NCI-H510A (cell line): ENCODE measurements at places on chromosomes 12 and 14.

GRCh38 chr14:78424311-78424710, 254.1 kb downstream of the NRXN3 start:
- DNase-seq, result no peak

- no peak for DNase-seq
These were observed 73.2 kb downstream of the DCAF5 start for GRCh38 chr14:69079747-69080146.

GRCh38 chr14:103734081-103734888, 18.7 kb downstream of the ZFYVE21 start:
- no peak for DNase-seq

DNA sequence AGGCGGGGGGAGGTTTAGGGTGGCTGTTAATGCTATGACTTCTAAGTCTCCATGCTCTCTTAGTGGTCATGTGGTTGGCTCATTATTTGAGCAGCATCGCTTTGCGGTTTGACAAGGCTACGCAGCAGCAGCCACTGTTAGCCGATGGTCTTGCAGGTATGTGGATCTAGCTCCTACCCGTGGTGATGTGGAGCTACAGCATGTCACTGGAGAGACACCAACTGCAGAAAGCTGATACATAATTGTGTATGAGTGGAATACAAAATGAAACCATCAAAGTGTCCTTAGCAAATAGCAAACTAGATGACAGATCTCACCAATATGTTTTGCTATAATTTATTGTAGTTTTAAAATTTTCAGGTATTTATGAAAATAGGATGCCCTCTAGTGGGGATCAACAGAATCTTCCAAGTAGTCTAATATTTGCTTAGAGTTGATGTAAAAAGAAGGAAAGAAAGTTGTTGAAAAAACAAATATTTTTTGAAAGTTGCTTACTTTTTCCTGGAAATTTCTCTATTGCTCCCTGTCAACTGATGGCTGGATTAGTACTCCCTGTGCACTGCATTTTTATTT, 94.9 kb downstream of the NAV3 start:
- DNase-seq, result peak; percentile 88

- DNase-seq, result no peak
These were observed 20.9 kb upstream of the NUDT14 start for GRCh38 chr14:105201925-105202513.

DNA sequence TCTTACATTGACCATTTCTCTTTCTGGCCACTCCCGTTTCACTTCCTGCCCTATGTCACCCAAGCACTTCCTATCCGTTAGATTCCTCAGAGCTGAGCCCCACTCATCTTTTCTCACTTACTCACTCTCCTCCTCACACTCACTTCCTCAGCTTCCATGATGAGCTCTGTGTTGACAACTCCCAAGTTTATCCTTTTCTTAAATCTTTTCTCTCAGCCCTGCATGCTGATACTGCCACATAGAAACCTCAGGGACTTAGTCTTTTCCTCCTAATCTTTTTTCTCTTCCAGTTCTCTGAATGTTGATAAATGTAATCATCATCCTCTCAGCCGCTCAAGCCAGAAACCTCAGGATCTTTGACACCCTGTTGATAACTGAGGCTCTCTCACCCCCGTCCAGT, 99.6 kb downstream of the ANO6 start:
- no peak for DNase-seq

- no peak for DNase-seq
These were observed 9.3 kb downstream of the TNFAIP2 start for GRCh38 chr14:103132381-103133209.

DNA sequence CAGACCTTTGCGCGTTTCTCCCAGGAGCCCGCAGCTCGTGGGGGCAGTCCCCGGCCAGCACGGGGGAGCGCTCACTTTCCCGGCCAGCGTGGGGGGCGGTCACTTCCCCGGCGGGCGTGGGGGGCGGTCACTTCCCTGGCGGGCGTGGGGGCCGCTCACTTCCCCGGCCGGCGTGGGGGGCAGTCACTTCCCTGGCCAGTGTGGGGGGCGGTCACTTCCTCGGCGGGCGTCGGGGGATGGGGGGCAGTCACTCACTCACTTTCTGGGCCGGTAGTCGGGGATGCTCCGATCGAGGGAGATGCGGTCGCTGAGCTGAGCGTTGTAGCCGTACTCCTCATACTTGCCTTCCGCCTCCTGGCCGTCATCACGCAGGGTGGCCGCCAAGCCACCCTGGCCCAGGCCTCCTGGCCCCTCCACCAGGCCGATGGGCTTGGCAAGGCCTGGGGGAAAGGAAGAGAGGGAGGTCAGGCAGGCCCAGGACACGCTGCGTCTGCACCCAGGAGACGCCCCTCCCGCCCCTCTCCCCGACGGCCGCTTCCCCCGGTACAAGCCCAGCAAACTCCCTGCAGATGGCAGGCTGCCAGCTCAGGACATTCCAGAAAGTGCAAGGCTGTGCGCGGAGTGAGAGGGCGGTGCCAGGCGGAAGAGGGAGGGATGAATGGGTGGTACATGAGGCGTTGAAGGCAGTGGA, 43.3 kb downstream of the GALNT9 start:
- DNase-seq, result no peak

DNA sequence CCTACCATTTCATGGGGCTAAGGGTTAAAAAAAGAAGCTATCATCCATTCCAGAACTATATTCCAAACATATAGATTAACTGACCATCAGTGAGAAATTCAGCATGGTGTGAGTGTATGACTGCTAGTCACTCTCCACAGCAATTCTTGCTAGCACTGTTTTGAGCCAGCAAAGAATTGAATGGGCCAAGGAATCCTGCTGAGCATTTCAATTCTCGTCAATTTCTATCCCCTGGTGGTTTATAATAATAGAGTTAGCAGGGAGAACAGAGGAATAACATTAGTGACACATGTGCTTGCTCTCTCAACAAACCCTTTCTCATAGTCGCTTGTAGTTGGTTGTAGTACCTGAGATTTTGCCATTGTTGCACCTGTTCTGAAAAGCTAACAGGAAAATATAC, 7.2 kb downstream of the MBIP start:
- no peak for DNase-seq

DNA sequence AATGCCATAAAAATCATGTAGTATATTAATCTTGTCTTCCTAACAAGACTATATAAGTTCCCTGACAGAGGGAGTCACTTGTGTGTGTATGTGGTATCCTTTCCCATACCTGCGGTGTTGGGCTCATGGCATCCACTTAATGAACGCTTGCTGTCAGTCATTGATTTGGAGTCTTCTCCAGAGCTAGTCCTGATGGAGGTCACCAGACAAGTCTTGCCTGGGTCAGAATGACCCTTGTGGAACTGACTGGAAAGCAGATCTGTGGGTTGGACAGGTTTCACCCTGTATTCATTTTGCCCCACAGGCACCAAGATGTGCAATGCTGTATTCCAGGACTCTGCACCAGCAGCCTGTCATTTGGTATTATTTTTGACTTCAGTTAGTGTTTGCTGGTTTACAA, 27.3 kb upstream of the WNK1 start:
- DNase-seq, result no peak

DNA sequence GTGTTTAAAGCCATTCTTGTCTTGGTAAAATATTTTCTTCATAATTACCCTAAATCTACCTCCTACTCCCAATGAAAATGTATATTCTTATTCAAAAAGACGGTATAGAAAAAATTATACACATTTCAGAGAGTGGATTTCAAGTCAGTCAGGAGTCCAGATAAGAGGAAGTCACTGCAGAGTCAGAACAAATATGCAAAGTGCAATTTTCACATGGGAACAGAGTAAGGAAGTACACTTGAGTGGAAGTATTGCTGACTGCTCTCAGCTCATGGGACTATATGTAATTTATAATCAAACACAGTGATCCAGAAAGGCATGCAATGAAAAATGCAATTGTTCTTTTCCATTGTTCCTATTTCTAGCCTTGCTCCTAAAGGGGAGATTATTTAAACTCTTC, 1128.0 kb downstream of the AACS start:
- no peak for DNase-seq

GRCh38 chr12:15497671-15498292, 175.5 kb downstream of the PTPRO start:
- no peak for DNase-seq

DNA sequence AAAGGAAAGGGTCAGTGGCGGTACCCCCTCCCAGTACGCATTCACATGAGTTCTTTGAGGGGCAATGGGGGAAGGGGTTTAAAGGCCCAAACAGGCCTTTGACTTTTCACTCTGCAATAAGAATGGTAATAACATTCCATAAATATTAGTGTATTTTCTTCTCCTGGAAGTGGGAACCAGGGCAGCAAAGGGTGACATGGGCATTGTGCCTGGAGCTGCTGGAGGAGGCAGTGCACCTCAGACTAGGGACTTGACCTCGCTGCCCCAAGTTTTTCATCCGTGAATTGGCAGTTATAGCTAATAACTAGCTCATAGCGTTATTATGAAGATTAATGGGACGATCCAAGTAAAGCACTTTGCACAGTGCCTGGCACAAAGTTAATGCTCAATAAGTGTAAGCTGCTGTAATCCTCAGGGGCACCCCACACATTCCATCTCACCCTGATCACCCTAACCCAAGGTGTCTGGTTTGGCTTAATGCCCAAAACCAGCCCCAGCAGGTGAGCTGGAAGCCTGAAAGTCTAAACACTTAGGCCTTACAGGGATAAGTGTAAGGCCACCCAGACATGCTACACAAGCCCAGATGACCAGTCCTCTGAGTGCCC, 2.8 kb upstream of the KCNH3 start:
- DNase-seq, result no peak

DNA sequence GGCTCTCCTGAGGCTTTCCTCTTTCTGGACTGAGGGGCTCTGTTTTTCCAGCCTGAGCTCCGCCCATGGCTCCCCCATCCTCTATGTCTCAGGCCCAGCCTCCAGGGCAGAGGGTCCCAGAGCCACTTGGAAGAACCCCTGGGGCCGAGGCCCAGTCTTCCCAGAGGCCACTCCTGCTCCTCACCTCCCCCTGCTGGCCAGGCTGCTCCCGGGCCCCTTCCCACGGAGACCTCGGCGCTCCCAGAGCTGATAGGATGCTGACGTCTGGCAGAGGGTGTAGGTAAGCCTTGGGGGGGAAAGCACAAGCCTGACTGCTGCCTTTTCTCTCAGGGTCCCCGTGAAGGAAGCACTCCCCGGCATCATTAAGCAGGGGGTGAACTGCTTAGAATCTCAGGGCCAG, 51.4 kb downstream of the ERH start:
- no peak for DNase-seq

GRCh38 chr12:3311027-3311402, 180.0 kb upstream of the PRMT8 start:
- peak; percentile 85 for DNase-seq

DNA sequence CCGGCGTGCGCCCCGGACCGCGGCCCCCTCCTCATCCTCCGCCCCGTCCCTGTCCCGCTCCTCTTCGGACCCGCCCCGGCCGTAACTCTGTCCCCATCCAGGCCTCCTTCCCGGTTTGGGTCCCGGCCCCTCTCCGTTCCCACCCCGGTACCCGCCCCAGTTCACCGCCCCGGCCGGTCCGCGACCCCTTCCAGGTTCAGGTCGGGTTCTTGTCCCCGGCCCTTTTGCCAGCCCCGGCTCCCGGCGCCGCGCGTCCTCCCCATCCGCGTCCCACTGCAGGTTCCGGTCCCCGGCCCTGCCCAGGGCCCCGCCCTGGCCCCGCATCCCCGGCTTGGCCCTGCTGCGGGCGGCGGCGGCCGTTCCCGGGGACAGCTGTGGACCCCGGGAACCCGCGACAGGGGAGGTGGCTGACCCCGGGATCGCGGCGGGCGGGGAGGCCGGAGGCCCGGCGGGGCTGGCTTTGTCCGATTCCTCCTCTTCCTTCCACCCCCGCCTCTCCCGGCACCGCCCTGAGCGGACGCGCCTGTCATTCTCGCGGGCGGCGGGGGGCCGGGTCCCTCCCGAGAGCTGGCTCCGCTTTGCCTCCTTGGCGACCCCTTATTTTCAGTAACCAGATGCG, 601 bp downstream of the KLC1 start:
- peak; percentile 13 for DNase-seq

GRCh38 chr12:106251631-106252455, 4.0 kb upstream of the CKAP4 start:
- DNase-seq, result no peak

DNA sequence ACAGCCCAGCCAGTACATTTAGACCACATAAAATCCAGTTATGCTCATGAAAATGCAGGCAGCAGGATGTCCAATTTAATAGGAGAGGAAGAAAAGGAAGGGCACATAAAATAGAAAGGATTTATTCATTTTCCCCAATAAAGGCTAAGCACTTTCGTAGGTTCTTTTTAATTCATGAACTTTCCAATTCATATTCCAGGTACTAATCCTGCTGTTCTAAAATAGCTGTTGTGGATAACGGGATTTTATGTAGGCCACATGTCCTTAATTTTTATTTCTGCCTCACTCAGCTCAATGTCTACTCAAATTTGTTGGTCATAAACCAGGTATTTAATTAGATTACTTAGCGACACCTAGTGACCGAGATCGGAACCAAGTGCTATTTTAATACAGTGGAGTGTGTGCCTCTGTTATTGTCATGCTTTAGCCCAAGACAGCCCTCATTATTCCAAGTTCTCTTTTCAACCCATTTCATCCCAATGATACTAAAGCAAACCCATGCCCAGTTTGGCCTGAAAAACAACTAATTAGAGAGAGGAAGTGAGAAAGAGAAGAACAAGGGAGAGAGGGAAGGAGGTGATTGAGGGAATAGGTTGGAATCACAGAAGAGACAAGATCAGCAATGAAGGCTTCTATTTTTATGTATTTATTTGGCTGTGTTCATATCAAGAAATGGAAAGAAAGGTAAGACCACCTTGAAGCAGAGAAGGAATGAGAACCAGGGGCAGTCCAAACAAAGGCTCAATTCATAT, 45.9 kb upstream of the IFNG-AS1 start:
- peak; percentile 49 for DNase-seq

DNA sequence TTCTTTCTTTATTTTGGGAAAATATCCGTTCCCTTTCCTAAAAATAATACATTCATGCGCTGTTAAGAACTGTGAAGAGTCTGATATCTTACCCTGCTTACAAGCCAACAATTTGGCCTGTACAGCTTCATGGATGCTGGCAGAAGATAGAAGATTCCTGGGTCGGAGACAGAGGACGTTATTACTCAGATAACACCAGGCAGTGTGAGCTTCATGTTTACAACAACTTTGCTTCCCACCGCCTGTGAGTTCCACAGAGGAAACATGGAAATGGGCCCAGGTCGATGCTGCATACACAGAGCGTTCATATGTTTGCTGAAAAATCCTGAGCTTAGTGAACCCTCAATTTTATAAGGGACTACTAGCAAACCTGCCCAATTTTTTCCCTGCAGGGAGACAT, 705.6 kb upstream of the SEL1L start:
- no peak for DNase-seq

GRCh38 chr12:1846421-1847405, 26.3 kb downstream of the LRTM2 start:
- no peak for DNase-seq

- DNase-seq, result no peak
These were observed 60.7 kb downstream of the MSRB3 start for GRCh38 chr12:65339161-65339560.

DNA sequence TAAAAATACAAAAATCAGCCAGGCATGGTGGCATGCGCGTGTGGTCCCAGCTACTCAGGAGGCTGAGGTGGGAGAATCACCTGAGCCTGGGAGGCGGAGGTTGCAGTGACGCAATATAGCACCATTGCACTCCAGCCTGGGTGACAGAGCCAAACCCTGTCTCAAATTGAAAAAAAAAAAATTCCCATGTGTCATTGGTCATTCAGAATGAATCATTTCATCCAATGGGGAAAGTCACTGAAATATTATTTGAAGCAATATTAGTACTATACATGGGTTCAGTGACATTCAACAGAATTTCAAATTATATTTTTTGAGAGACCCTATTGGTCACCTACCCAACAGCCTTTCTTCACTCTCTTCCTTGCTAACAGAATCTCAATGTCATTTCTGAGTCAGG, 276.1 kb downstream of the ITPR2 start:
- no peak for DNase-seq

GRCh38 chr14:44962334-44963043, 499 bp downstream of the TOGARAM1 start:
- DNase-seq, result peak; percentile 55
